Sciatic nerve (tissue), 2 donors: ENCODE measurements at places on chromosomes 12 and 14.

GRCh38 chr12:65263777-65264176 is 14.7 kb upstream of the MSRB3 start:
- DNase-seq = no peak

DNA sequence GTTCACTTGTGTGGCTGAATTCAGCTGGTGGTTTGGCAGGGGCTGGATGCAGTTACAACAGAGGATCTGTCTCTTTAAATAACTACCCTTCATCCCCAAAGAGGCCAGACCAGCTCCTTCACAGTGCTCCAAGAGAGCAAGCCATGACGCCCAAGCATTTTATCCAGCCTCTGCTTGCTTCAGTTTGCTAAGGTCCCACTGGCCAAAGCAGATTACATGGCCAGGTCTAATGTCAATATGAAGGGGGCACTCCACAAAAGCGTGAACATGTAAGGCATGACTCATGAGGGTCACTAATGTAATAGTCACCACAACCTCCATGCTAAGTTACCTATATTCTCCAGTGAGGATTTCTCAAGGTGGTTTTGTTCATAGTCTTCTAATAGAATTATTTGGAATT is 62.9 kb downstream of the MARK3 start:
- no peak for DNase-seq

DNA sequence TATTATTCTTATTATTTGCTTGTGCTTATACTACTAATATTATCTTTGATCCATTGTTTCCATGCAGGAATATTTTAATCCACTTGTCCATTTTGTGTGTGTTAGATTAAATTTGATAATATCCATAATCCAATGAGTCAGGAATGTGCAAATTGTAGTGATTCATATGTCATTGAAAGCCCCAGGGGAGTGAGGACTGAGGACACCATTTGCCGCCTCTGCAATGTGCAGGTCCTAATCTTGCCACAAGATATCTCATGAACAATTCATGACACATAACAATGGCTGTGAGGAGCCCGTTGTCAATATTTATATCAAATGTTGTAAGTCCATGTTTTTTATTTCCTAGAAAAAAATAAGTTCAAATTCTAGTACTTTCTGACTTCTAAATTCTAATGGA is 250.5 kb downstream of the ZFP36L1 start:
- DNase-seq = no peak

GRCh38 chr14:76473481-76474263 is 97.7 kb downstream of the ESRRB start:
- DNase-seq = no peak

- DNase-seq = no peak
These were observed 27.6 kb downstream of the IFNG start for GRCh38 chr12:68131867-68132414.

GRCh38 chr12:29731591-29731990 is 52.2 kb downstream of the TMTC1 start:
- DNase-seq = no peak

- no peak for DNase-seq
These were observed 49.9 kb downstream of the OTX2 start for GRCh38 chr14:56760164-56760914.

GRCh38 chr14:90828642-90829487 is 12.6 kb upstream of the TTC7B start:
- no peak for DNase-seq

DNA sequence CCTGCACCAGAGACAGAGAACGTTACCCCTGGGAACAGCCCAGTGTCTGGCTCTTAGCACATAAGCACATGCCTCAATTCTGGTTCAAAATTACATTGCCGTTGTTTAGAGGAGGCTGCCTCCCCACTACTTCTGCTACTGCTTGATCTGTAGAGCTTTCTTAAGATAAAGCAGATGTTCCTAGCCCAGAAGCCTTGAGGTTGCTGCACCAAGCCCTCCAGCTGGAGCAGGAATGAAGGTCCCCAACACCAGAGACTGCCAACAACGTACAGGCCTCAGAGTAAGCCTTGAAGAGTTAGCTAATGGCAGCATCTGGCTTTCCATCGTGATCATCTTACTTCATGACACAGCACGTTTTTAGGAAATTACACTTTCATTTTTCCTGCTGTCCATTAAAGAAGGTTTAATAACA is 34.7 kb upstream of the AMIGO2 start:
- no peak for DNase-seq

DNA sequence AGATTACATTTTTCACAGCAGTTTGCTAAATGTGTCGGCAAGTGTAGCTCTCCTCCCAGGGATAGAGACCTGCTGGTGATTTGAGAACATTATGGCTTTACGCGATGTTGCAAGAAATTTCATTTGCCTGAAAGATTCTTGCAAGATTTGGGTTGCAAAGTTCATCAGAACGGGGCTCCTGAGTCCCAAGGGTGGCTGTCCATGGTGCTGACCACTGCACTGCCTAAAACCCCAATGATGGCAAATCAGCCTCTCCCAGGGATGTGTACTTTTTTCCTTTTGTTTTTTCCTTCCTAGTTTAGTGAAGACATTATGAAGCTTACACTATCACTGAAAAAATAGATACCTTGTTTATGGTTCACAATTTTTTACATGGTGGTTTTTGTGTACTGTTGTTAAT is 85.4 kb downstream of the WSCD2 start:
- DNase-seq = peak; percentile 64

- DNase-seq = no peak
These were observed 196.0 kb upstream of the SEL1L start for GRCh38 chr14:81729622-81730021.

- DNase-seq = no peak
These were observed 48.7 kb downstream of the SCARB1 start for GRCh38 chr12:124814741-124815613.

DNA sequence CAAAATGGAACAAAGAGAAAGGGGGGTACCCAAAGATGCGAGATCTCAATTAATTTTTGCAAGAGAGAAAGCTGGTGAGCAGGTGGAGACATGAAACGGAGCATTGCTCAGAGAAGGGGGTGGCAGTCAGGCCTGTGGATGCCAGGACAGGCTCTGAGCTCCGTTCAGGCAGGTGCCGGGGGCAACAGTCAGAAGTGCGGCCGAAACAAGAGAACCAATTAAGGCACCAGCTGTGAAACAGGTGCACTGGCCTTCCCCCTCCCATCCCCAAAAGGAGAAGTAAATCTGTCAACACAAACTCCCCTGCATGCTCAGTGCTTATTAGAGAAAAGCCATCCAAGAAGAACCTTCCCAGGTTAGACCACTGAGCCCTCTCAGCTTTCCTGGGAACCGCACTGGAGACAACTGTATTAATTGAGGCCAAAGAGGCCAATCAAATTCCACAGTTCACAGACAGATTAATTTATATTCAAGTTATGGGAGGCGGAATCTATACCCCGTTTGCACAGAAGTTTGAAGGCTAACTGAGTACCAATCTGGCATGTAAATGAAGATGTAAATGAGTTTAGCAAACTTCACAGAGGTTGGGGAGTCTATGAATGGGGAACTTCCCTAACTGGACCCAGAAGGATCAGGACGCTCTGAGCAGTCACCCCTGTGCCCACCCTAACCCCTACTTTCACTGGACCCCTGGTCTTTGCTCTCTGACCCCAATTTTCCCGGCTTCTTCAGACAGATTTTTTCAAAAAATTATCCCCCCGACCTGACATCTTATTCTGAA is 20.9 kb downstream of the OAS2 start:
- no peak for DNase-seq
